ENCODE measurements at places on chromosomes 4 and X. TPM values are rescaled to one million over a fixed set of nuclear protein-coding genes. Genes with fewer than 3 reads are reported as not detected.

The CACNA1F gene
- total RNA-seq = not detected

The GRID2 gene
- not detected for total RNA-seq

The TIMM17B gene
- 101 TPM for total RNA-seq

The SLC25A31 gene
- total RNA-seq = not detected

The PGAM4 gene
- total RNA-seq = 0.66 TPM

The CWH43 gene
- not detected for total RNA-seq

The USP51 gene
- 0.49 TPM for total RNA-seq

The GJB1 gene
- total RNA-seq = not detected

The SPANXN3 gene
- total RNA-seq = not detected

The CXXC4 gene
- total RNA-seq = 0.02 TPM

The MAD2L1 gene
- 49.4 TPM for total RNA-seq
